ENCODE measurements at places on chromosomes 4 and X.

DNA sequence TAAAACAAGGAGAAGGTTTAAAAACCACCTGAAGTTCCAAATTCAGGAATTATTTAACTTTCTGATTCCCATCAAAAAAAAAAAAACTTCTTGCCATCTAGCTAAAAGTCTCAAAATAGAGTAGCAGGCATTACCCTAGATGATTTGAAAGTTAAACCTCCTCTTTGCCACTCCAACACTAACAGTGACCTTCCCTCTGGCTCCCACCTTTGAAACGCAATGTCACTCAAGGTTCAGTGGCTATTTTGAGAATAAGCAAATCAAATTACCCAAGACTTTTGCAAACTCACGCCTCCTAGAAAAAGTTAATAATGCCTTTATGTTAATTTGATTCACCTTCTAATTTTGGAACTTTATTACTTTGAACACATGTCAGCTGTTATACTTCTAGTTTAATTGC, 103.2 kb downstream of the ARHGAP6 start:
- no peak for DNase-seq

DNA sequence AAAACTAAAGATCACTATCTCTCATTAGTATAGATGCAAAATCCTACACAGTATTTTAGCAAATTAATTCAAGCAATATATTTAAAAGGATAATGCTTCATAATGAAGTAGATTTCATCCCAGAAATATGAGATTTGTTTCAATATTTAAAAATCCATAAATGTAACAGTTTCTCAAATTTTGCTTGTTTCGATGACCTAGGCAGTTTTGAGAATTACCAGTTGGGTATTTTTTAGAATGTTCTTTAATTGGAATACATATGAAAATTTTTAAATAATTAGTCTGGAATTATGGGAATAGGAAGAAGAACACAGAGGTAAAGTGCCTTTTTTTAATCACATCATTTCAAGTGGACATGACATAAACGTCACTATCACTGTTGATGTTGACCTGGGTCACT, 192.3 kb downstream of the FBXO8 start:
- no peak for DNase-seq

- no peak for DNase-seq
Measured at GRCh38 chrX:2793752-2794151, 35.0 kb upstream of the GYG2 start.

GRCh38 chr4:102606846-102607450, 105.8 kb downstream of the NFKB1 start:
- DNase-seq, result no peak

DNA sequence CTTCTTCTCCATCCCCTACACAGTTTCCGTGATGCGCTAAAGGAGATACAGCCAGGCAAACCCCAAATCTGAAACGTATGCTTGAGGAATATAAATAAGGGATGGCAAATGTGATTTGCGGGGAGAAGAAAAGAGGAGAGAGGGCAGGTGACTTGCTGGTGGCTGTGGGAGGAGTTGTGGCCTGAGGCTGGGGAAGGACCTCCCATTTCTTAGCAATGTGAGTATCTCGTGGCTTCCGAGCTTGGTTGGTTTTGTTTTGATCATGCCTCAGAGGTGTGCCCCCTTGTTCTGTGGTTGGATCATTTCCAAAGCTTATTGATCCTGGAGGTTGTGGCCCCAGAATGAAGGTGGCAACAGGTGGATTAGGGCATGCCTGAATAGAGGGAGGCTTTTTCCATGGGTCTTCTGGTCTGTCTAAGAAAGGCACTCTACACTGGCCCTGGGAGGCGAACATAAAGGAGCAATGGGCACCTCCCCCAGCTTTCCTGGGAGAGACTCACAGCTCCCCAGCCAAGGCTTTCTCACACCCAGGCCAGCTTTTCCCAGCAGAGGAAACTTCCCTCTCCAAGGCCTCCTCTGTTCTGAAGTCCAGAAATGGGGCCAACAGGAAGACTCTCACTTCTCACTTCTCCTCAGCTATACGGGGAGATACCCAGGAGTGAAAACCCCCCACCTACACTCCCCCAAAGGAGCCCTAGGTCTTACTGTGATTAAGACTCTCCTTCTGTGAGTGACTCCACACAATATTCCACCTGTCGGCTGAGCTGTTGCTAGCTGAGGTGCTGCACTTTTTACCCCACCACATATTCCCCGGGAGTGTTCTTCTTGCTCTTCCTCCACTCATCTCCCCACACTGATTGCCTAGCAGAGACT, 40.0 kb downstream of the C4orf51 start:
- DNase-seq, result no peak

DNA sequence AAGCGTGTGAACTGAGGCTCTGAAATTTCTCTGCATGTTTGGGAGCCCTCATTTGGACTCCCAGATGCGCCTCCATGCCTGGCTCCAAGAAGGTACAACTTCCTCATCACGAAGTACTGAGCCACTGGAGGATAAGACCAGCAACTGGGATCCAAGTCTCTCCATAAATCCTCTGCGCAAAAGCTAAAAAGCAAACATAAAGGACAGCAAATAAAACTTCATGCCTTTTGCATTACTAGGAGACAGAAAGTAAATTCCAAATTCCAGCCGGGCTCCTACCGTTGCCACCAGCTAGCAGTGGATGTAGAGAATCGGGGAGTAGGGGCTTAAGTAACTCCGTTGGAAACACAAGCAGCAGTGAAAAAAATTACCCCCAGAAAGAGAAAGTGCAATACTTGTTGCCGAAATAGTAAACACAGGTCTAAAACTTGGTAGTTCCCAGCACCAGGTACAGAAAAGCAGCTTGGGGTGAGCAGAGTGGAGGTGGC, 477.1 kb upstream of the TENM3 start:
- DNase-seq, result no peak

GRCh38 chr4:6668391-6668790, 25.3 kb upstream of the S100P start:
- DNase-seq, result no peak

DNA sequence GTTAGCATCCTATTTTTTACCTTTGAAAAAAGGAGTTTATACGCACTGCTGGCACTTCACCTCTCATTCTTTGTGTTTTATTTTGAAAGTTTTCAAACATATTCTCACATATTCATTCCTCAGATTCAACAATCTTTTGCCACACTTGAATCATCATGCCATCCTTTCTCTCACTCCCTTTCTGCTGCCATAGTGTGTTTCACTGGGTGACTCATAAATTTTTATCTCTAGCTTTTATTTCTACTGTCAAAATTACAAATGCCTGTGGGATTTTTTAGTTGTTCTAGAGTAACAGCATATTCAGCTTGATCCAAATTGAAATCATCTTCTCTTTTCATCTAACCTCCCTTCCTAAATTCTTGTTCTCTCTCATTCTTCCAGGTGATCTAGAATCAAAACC, 28.0 kb downstream of the MFSD8 start:
- no peak for DNase-seq

DNA sequence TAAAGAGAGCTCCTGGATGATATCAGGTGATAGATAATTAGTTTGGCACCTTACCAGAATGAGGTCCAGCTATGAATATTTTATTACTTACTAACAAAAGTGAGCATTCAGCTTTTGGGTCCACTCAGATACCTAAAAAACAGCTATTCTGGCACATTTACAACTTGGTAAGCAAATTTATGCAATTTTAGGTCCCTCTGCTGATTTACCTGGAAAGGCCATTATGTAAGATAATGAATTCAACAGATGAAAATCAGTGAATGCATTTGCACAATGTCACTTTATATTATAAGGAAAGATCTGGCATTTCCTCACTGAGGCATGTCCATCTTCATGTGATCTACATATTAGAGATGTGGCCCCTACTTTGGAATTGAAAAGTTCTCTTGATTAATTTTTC, 517.0 kb downstream of the SPRY1 start:
- no peak for DNase-seq

- peak; percentile 69 for DNase-seq
Measured at GRCh38 chr4:145299380-145300076, 119.1 kb upstream of the OTUD4 start.

DNA sequence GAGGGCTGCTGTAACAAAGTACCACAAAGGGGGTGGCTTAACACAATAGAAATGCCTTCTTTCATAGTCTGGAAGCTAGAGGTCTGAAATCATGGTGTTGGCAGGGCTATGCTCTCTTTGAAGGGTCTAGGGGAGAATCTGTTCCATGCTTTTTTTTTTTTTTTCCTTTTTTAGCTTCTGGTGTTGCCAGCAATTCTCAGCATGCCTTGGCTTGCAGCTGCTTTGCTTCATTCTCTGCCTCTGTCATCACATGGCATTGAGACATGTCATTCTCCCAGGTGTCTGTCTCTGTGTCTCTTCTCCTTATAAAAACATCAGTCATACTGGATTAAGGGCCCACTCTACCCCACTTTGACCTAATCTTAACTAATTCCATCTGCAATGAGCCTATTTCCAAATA, 78.6 kb upstream of the BOD1L1 start:
- no peak for DNase-seq

- peak; percentile 16 for DNase-seq
Measured at GRCh38 chr4:3302173-3302785, 9.5 kb downstream of the RGS12 start.

- DNase-seq, result no peak
Measured at GRCh38 chr4:185096032-185096653, 46.9 kb upstream of the SLC25A4 start.

DNA sequence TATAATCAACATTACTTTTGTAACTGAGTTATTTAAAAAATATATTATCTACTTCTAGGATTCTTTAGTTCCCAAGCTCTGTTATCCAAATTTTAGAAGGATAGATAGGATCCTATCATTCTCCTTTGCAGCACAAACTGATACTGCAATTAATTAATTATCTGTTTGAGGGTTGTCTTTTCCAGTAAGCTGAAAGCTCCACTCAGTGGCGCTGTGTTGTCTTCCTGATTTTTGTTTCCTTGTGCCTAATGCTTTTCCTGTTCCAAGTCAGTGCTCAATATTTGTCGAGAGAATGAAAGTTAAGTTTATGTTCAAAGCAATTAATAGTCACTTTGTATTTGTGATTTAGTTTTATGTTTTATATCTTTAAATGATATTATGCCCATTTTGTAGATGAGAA, 107.4 kb upstream of the ANK2 start:
- no peak for DNase-seq

DNA sequence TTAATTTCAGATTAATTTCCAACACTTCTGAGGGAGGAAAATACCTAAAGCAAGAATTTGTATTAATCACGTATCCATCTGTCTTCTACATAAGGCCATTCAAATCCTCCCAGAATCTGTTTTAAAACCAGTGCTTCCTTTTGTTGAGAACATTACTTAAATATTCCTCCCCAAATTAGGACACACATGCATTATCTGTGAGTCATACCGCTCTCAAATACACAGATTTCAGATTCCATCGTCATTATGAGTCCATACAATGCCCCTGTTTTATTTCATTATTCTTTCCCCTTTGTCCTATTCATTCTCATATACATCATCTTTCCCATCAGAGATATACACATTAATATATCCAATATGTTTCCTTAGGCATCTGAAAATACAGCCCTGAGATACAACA, 57.3 kb upstream of the PRSS12 start:
- no peak for DNase-seq

GRCh38 chrX:148600131-148600530, 99.7 kb downstream of the AFF2 start:
- DNase-seq, result no peak

DNA sequence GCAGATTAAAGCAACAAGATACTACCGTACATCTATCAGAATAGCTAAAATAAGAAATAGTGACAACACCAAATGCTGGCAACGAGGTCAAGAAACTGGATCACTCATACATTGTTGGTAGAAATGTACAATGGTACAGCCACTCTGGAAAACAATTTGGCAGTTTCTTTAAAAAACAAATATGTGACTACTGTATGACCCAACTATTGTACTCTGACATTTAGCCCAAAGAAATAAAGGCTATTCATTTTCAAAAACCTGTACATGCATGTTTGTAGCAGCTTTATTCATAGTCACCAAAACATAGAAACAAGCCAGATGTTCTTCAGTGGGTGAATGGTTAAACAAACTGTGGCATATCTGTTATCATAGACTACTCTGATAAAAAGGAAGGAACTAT, 8.2 kb downstream of the CLCN3 start:
- no peak for DNase-seq

DNA sequence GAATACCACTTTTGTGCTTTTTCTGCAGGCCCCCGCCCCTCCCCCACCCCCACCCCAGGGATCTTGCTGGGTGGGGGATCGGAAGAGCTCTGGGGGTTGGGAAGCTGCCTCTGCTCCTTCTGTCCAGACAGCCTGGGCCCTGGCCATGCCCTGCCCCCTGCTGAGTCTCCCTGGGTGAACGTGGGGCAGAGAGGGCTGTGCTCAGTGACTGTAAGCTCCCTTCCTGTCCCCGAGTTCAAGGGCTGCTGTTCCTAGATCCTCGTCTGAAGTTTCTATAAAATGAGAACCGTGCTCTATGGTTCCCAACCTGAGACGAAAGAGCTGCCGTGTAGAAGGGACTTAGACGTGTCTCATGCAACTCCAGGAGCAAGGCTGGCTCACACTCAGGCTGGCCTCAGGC, 105.0 kb downstream of the SORCS2 start:
- no peak for DNase-seq

GRCh38 chr4:110639207-110640090, 16.6 kb upstream of the PITX2 start:
- no peak for DNase-seq

DNA sequence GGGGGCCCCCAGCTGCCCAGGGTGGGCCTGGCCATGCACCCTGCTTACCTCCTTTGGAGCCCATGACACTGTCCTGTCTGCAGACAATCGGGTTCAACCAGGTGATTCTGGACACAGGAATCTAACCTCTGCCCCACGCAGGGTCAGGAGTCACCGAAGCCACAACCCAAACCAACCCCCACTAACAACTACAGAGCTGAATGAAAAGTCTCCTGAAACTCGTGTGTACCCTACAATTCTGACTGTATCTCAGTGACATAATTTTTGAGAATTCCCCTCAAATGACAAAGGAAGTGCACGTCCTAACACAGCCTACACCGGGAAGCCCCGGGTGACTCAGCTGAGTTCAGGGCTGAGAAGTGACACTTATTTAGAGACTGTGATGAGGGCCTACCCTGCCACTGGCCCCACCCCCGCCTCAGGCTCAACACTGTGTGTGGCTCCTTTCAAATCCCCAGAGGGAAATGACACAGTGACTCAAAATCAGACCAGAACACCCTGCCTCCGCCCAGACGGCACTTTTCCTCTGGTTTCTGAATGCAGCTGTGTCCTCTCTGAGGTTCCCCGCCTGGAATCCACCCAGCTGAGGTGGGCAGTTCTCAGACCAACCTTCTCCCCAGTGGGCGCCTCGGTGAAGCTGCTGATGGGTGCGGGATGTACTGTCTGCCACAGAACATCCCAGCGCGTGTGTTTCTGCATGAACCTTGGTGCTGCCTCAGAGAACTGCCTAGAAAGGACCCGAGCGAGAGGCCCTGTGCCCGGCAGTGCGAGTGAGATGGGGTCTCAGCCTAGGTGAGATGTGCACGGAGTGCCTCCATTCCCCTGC, 9.9 kb downstream of the TNIP2 start:
- DNase-seq, result peak; percentile 88

- DNase-seq, result no peak
Measured at GRCh38 chr4:93515208-93515607, 313.3 kb upstream of the ATOH1 start.

DNA sequence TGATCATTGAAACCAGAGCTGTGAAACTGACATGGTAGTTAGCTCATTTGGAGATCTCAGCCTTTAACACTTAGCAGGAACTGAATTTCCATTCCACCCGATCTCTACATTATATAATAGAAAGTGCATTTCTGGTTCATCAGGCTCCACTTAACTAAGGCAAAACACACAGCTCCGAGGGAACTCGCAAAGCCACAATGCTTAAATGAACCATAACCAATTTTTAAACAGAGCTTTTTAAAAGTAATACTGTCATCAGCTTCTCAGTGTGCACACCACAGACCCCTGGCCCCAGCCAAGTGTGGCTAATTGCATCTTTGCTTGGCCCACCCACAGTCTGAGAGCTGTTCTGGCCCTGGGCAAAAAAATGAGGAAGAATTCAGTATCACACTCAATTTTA, 66.1 kb downstream of the DCHS2 start:
- DNase-seq, result no peak

Measured in stimulated activated CD4-positive, alpha-beta T cell treated with anti-CD3 and anti-CD28 coated beads, Interleukin-1b, Interleukin-23, amount 100 ng/mL, for 24 hours (primary cell).